Occipital lobe (tissue), 3 donors: ENCODE measurements at places on chromosomes 6 and 20.

DNA sequence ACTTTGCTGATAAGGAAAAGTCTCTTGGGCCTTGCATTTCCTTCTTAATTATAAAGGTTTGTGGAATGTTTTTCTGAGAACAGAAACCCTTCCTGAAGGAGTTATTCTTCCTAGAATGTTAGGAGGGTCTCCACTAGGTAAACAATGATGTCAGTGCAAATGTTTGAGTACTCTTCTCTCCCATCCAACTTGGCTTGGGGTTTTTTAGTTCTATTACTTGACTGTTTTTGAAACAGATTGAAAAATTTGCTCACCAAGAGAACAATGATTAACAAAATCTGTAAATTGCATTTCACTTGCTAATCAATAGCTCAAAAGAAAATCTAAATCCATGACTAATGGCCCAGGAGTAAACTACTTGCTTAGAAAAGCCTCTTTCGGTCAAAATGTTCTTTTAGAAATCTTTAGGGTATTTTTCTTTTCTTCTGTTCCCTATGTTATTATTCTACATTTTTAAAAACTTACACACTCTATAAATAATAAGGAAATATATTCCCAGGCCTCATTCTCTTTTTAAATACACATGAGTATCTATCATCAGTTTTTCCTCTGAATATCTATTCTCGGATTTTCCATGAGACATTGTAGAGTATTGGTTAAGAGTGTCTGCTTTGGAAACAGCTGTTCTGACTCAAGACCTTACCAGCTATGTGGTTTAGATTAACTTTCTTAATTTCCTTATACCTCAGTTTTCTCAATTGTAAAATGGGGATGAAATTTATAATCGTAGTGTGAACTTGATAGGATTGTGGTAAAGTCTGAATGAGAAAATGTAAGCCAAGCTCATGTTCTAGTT, 234.2 kb upstream of the CITED2 start:
- no peak for DNase-seq

DNA sequence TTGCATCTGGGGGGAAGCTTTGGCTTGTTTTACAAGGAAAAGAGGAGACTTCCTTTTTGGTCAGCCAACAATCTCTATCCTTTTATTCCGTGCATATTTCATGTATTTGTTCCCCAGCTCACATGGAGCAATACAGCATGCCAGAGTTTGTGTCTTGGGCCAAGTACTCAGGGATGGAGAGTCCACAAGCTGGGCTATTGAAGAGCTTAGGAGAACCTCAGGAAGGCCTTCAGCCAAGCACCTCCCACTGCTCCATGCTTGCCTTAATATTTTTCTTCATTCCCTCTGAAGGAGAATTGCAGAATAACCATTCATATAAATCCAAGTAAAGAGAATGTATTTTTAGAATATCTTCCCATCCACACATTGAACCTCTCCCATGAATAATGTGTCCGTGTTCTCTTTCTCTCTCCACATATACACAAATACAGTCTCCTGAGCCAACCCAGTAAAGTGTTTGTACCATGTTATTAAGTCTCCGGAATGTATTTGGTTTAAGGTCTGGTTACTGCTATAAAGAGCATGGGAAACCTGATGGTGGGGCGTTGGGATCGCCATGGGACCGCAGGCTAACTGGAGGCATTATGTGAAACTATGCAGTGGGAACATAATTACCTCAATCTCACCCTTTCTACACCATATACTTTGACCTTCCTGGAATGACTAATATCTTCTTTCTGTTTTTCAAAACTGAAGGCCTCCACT, 3.0 kb downstream of the LAMA4 start:
- DNase-seq: no peak

DNA sequence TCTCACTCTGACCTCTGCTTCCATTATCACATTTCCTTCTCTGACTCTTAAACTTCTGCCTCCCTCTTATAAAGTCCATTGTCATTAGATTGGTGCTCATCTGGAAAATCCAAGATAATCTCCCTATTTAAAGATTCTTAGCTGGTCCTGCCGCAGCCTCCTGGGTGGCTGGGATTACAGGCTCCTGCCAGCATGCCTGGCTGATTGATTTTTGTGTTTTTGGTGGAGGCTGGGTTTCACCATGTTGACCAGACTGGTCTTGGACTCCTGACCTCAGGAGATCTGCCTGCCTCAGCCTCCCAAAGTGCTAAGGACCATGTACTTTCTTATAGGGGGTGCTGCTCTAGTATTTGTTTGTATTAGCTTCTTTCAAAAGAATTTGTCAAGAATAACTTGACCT, 5.3 kb upstream of the RPF2 start:
- no peak for DNase-seq

GRCh38 chr20:38863024-38863851, 57.7 kb downstream of the PPP1R16B start:
- DNase-seq: no peak

DNA sequence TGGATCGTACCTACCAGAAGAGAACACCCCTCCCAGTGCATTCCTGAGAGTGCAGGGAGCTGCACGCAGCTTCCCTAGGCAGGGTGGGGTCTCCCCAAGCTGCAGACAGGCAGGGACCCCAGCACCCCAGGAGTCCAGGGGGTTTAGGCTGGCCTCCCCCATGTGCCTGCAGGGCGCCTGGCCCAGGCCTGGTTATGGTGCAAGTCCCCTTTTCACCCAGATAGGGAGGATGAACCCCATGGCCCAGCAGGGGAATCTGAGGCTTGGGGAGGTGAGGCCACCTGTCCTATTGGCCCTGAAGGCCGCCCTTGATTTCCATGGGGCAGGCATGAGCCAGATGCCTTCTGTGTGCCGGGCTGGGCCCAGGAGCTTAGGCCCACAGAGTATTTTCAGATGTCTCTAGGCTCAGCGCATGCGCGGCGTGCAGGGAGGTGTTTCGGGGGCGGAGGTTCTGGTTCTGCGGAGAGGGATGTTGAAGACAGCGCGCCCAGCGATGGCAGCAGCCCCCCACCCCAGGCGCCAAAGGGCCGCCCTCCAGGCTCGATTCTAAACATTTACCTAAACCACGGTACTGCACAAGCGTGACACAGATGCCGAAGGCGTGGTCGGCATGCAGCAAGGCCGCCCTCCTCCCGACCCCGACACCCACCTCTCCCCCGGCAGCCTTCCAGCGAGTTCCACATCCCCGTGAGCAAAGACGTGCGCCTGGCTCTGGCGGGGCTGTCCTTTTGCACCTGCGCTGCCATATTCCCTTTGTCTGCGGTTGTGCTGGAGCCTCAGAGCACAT, 29.4 kb downstream of the COL20A1 start:
- DNase-seq: peak; percentile 30

DNA sequence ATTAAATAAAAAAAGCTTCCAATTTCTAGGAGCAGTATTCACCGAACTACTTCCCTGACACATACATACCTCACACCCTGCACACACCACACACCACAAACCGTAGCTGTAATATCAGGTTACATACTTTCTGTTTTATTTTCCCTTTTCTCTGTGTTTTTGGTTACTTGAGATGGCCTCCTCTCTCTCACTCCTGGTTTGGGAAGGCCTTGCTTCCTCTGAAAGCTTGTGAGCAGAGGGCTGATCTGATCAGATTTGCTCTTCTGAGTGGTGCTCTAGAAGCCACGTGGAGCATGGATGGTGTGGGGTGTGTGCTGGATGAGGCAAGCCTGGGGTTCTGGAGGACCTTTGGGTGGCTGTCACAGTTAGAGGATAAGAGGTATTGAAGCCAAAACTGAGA, 20.9 kb downstream of the UTRN start:
- DNase-seq: no peak

DNA sequence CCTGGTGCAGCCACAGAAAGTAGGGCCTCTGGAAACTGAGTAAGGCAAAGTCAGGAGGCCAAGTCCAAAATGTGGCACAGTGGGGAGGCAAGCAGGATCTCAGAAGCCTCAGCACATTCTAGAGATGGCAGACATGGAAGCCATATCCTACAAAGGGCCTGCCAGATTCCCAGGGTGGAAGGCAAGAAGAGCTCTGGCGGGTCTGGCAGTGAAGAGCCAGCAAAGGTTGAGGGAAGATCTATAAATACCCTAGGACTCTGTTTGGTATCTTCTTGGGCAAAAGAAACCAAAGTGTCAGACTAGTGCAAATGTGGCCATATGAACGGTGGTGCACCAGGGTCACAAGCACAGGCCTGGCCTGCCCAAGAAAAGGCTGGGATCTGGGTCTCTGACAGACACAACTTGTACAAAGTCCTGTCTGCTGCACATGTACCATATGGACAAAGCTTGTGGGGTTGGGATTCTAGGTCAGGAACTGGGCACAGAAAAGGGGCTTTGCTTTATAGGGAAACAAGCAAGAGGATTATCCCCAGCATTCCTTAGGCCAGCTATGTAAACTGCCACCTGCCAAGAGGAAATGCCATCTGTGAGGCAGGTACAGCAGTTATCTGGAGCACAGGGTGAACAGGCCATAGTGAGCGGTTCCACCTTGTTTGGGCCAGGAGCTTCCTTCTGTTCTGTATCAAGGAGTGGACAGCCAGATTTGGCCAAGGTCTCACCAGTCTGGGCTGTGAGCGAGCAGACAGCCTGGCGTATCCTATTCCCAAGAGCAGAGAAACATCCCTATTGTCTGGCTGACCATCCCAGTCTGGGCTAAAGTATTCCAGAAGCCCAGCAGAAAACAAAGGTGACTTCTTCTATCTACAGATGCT, 36.3 kb upstream of the SLC4A11 start:
- DNase-seq: no peak

DNA sequence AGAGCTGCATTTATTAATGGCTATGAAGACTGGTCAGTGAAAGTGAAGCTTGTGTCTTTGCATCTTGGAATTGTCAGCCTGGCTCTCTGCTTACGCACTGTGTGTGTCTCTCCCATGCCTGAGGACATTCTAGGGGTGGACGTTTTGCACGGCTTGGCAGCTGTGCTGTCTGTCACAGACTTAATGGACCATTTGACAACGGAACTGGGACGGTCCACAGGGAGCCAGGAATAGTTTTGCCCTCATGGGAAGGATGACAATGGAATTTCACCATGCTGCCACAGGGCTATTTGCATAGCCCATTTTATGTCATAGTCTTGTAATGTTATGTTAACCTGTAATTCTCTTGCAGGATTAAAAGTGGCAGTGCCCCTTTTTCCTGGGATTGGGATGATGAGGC, 44.7 kb downstream of the OR2B6 start:
- no peak for DNase-seq

DNA sequence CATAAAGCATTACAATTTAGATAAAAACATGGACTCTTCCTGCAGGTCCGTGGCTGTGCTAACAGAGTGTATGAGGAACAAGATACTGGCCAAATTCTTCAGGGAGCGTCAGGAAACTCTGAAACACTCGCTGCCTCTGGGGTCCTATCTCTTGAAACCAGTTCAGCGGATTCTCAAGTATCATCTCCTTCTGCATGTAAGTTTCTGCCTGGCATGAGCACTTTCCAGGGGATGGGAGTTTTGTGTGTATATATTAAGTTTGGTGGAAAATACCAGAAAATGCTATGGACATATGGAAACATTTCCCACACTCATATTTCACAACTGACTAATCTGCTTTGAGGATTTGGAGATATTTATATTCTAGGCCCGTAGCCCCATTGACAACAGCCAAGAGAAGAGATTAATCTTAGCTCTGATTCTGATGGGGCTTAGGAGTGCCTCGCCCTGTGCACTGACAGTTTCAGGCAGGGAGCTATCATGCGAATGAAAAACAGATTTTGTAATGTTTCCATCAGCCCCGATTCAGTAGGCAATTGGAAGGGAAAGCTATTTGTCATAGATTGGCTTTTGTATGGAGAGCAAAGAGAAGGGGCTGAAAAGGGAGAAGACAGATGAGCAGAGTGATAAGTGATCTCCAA, 64.7 kb upstream of the MTHFD1L start:
- no peak for DNase-seq

GRCh38 chr6:96420294-96420693, 101.3 kb upstream of the UFL1 start:
- DNase-seq: no peak

DNA sequence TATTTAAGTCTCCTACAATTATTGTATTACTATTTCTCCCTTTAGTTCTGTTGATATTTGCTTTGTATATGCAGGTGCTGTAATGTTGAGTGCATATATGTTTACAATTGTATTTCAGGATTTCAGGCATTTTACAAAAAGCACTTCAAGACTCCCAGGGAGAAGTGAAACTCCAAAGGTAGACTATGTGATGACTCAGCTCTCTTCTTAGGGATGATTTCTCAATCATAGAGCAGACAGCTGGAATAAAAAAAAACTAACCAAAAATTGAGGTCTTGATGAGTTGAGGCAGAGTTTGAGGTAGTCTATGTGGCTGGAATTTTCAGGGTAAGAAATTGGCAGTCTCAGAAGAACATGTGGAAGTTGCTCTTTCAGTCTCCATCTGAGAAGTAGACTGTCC, 786.1 kb downstream of the TFAP2A start:
- DNase-seq: no peak

DNA sequence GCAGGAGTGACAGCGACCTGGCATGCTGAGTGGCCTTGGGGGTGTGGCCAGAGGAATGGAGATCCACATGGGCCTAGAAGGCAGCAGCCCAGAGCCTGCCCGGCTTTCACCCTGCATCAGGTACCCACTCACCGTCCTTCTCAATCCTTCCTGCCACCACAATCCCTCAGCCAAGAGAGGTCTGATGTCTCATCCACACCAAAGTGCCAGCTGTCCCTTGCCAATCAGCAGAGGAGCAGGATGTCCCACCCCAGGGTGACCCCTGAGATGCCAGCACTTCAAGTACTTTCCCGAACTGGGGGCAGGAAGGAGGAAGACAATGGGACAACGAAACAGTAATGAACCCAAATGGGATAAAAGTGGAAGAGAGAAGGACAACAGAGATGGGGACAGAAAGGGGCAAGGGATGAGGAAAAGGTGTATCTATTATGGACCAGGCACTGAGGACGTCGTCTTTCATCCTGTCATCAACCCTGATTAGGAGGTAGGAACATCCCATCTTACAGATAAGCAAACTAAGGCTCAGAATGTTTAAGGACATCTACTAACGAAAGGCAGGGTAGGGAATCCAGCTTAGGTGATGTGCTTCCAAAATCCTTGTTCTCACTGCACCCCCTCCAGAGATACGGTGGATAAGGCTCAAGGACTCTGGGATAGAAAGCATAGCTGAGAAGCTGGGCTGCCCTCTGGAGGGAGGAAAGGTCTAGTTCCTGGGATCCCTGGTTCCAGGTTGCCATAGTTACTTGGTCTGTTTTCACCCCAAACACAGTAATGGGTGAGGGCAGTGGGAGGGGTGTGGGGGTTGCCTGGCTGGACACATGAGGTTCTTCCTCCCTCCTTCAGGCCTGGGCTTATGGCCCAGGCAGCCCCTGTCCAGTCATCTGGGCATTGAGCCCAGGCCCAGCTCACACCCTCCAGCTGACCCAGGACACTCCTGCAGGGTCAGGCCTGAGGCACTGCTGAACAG, 4.5 kb upstream of the TNXB start:
- no peak for DNase-seq
